Psoas muscle (tissue), 8 donors: ENCODE measurements at places on chromosomes 4 and X. TPM values are rescaled to one million over a fixed set of nuclear protein-coding genes. Genes with fewer than 3 reads are reported as not detected.

GRCh38 chrX:43559644-43560043 is 96.5 kb upstream of the MAOA start:
- no peak overlapping the region for H3K4me3 ChIP-seq
- no peak overlapping the region for H3K27ac ChIP-seq
- DNase-seq: peak; percentile 12

GRCh38 chr4:10139518-10139917 is 22.9 kb upstream of the WDR1 start:
- H3K36me3 ChIP-seq: no peaks in the 10 kb centered on the region
- H3K4me3 ChIP-seq: no peak overlapping the region
- no peaks in the 10 kb centered on the region for H3K27me3 ChIP-seq
- no peak overlapping the region for H3K27ac ChIP-seq
- H3K4me1 ChIP-seq: no peaks in the 10 kb centered on the region
- DNase-seq: no peak

GRCh38 chr4:115834441-115834840 is 721.0 kb upstream of the NDST4 start:
- H3K4me1 ChIP-seq: no peaks in the 10 kb centered on the region
- H3K27ac ChIP-seq: no peak overlapping the region
- no peaks in the 10 kb centered on the region for H3K36me3 ChIP-seq
- H3K4me3 ChIP-seq: no peak overlapping the region
- DNase-seq: no peak
- no peaks in the 10 kb centered on the region for H3K27me3 ChIP-seq

- no peak overlapping the region for H3K4me3 ChIP-seq
- no peaks in the 10 kb centered on the region for H3K4me1 ChIP-seq
- DNase-seq: no peak
- H3K36me3 ChIP-seq: no peaks in the 10 kb centered on the region
- H3K27ac ChIP-seq: no peak overlapping the region
Observed at GRCh38 chrX:111262086-111262485, 8.2 kb downstream of the CAPN6 start.

DNA sequence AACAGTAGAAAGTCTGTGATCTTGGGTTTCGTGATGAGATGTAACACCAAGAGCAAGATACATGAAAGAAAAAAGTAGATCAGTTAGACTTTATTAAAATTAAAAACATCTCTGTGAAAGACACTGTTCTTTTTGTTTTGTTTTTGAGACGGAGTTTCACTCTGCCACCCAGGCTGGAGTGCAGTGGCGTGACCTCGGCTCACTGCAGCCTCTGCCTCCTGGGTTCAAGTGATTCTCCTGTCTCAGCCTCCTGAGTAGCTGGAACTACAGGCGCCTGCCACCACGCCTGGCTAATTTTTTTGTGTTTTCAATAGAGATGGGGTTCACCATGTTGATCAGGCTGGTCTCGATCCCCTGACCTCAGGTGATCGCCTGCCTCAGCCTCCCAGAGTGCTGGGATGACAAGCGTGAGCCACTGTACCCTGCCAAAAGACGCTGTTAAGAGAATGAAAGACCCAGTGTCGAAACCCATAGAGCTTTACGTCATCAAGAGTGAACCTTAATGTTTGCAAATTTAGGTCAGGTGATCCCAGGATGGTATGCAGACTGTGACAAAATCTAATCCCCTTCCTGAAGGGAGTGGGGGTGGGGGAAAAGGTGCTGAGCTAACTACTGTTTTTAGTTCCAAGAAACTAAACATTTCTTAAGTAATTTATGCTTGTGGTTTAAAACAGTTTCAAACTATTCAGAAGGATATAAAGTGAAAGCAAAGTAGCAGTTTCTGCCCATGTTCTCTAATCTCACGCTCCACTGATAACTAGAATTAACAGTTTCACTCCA is 8.0 kb downstream of the OFD1 start:
- no peak overlapping the region for H3K27ac ChIP-seq
- DNase-seq: no peak
- no peaks in the 10 kb centered on the region for H3K27me3 ChIP-seq
- H3K36me3 ChIP-seq: peaks cover 57% of the 10 kb centered on the region

GRCh38 chr4:39046249-39046648 is 14.0 kb upstream of the TMEM156 start:
- H3K27me3 ChIP-seq: no peaks in the 10 kb centered on the region
- no peaks in the 10 kb centered on the region for H3K4me1 ChIP-seq
- H3K36me3 ChIP-seq: no peaks in the 10 kb centered on the region
- DNase-seq: no peak
- H3K27ac ChIP-seq: no peak overlapping the region

DNA sequence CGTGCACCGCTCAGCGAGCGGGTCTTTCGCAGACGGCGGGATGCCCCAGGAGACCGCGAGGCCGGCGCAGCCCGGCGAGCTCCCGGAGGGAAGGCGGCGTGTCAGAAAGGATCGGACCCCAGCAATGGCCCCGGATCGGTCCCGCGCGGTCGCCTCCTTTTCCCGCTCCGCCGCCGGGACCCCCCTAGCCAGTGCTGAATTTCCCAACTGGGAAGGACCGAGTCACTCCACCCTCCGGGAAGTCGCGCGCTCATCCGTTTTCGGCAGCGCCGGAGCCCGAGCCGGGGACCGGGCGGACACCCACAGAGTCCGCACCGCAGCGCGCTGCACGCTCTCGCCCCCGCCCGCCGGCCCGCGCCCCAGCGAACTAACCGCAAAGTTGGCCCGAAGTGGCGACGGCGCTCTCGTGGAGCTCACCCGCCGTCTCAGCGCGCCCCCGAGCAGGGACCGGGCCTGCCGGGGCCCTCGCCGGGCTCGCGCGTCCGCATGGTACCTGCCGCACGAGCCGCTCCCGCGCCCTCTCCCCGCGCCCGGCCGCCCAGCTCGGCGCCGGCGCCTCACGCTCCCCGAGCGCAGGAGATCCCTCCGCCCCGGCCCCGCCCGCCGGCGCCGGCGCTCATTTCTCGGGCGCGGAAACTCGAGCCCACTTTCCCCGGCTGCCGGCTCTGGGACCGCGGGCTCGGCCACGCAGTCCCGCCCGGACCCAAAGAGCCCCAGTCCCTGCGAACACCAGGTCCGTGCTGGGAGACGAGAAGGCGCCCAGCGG is at the start of gene FAT1:
Gene FAT1 (minus strand): TSS at position 565 of the 766 bp plus-strand sequence. CDS start 14,029 bp downstream, outside the sequence.
- H3K4me1 ChIP-seq: peaks cover 6% of the 10 kb centered on the region
- H3K27me3 ChIP-seq: peaks cover 54% of the 10 kb centered on the region
- peak within 1 kb of the TSS; percentile 73 for H3K27ac ChIP-seq
- H3K4me3 ChIP-seq: peak within 1 kb of the TSS; percentile 77
- peak; percentile 68 for DNase-seq

- DNase-seq: no peak
- H3K4me1 ChIP-seq: peaks cover 7% of the 10 kb centered on the region
- H3K27ac ChIP-seq: no peak overlapping the region
- H3K36me3 ChIP-seq: peaks cover 17% of the 10 kb centered on the region
- H3K27me3 ChIP-seq: no peaks in the 10 kb centered on the region
Observed at GRCh38 chr4:80035336-80035735, 37.7 kb downstream of the ANTXR2 start.

GRCh38 chrX:86579777-86580176 is 431.5 kb downstream of the DACH2 start:
- no peaks in the 10 kb centered on the region for H3K36me3 ChIP-seq
- no peak overlapping the region for H3K4me3 ChIP-seq
- H3K27me3 ChIP-seq: no peaks in the 10 kb centered on the region
- no peak for DNase-seq

Gene BBS12
- total RNA-seq: 0.54 TPM

Gene MAP3K15
- total RNA-seq: not detected

Gene SGMS2
- total RNA-seq: 14.2 TPM

Gene CXCL8
- total RNA-seq: 0.21 TPM

Gene USP17L22
- total RNA-seq: not detected
